ENCODE measurements at places on chromosomes 16 and 17.

DNA sequence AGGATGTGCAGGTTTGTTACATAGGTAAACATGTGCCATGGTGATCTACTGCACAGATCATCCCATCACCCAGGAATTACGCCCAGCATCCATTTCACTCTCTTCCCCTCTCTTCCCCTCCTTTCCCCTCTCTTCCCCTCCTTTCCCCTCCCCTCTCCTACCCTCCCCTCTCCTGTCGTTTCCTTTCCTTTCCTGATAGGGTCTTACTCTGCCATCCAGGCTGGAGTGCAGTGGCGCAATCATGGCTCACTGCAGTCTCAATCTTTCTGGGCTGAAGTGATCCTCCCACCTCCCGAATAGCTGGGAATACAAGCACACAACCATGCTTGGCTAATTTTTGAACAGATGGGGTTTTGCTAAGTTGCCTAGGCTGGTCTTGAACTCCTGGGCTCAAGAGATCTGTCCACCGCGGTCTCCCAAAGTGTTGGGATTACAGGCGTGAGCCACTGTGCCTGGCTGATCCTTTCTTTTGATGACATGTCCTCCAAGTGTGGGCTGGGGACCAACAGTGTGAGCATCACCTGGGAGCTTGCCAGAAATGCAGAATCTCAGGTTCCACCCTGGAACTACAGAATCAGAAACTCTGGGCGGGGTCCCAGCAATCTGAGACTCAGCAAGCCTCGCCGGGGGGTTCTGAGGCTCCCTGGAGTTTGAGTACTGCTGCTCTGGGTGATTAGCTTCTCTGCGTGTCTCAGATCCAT, 10.8 kb downstream of the ATP2C2 start:
- DNase-seq: no peak

DNA sequence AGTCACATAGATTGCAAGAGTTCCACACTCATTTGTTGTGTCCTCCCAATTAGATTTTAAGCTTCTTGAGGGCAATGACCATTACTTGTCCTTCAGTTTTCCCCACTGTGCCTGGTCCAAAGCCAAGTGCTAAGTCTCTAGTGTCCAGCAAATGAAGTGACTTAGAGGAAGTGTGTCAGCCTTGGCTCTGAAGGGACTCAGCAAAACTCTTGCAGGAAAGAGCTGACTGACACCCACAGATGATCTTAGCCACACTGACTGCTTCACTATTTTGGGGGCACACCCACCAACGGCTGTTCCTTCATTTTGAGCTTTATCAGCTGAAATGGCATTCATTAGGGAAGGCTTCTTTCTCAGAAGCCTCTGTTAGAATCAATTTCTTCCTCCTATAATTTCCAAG, 358.1 kb downstream of the UTP18 start:
- DNase-seq: no peak

- peak; percentile 38 for DNase-seq
Observed at GRCh38 chr17:75406222-75406615, 741 bp upstream of the GRB2 start.

DNA sequence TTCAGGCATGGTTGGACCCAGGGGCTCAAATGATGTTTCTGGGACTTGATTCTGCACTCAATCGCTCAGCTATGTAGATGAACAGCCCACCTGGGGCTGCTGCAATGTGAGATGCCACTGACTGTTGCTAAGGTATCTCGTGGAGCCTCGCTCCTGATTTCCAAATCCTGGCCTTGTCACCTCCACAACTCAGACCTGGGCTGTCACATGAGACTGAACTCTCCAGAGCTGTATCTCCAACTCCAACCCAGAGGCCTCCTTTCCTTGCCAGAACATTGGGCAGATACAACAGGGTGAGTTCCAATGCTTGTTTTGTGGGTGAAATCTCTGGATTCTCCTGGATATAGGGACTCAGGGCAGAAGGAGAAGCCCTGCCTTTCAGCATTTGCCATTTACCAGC, 79.5 kb downstream of the GNAO1 start:
- DNase-seq: no peak

DNA sequence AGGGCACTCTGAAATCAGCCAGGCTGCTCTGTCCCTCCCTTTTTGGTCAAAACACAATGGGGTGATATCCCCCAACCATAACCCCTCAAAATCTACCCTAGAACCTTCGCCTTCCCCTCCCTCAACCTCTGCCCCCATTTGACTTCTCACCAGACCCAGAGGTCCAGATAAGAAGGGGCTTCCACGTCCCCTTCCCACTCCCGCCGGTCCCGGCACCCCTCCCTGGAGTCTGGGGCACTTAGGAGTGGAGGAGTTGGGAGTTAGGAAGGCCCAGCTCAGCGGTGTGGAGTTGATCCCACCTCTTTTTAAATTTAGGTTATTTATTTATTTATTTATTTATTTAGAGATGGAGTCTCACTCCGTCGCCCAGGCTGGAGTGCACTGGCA, 619 bp upstream of the TMEM92 start:
- DNase-seq: no peak

DNA sequence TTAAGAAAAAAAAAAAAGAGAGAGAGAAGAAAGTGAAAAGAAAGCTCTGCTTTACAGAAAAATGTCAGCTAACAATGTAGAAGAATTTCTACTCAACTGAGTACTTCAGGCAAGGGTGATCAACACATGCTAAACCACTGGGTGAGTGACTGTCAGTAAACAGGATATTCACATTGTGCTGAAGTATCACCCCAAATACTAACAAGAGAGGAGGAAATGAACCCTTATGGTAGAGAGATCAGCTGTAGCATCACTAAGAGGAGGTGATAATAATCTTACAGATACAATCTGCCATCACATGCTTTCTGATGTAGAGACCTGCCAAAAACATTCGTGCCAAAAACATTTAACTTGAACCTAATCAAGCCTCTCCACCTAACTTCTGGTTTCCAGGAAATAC, 30.7 kb upstream of the ICAM2 start:
- no peak for DNase-seq

- DNase-seq: no peak
Observed at GRCh38 chr17:16676676-16677268, 13.3 kb upstream of the CCDC144A start.

GRCh38 chr16:67326472-67327309, at the start of the genes KCTD19 and LRRC36:
Gene KCTD19, minus strand, starts transcription at chr16:67326741. Its CDS starts 34 bp downstream, at chr16:67326707.
Gene LRRC36, plus strand, starts transcription at chr16:67326815. Its CDS starts 48 bp downstream, at chr16:67326863.
- DNase-seq: peak; percentile 77

GRCh38 chr16:52861614-52862022, 191.1 kb downstream of the CHD9NB start:
- DNase-seq: peak; percentile 44

GRCh38 chr17:56577843-56578204, 15.7 kb upstream of the NOG start:
- no peak for DNase-seq

DNA sequence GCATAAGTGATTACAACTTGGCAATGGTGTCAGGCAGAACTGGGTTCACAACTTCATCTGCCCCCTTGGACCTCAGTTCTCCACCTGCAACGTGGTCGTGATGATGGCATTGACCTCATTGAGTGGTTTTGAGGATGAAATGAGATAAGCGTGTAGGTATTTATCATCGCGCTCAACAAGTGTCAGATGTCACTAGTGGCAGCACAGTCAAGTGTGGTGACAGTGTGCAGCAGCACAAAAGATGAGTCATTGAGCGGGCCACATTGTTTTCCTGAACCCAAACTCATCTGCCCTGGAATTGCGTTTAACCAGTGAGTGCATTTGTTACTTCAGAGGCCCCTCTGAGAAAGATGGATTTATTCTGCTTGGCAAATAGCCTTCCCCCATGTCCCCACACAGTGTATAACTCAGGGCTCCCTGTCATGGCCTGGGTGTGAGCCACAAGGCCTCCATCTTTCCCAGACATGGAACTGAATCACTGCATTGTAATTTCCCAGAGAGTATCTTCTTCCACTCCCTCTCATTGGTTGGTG, 20.9 kb downstream of the IRX3 start:
- DNase-seq: no peak

- DNase-seq: no peak
Observed at GRCh38 chr17:56809106-56809819, 24.5 kb downstream of the C17orf67 start.

- no peak for DNase-seq
Observed at GRCh38 chr16:68270353-68270752, 6.0 kb downstream of the SLC7A6 start.

- peak; percentile 61 for DNase-seq
Observed at GRCh38 chr16:82995924-82996441, 369.2 kb downstream of the CDH13 start.

- no peak for DNase-seq
Observed at GRCh38 chr17:49848739-49849138, 870 bp upstream of the TAC4 start.

DNA sequence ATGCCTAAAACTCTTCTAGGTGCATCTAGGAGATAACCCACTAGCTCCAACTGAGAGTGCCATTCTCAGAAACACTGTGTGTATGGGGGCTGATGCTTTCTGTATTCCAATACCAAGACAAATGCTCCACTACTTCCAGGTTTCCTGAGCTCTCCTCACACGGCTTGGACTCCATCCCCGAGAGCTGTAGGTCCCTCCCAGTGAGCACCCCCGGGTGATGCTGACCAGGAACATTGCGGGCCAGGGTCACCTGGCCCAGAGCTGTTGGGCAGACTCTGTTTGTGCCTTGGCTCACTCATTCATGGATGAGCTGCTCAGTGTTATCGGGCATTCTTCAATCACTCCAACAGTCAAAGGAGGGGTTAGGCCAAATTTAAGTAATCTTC, 7.0 kb downstream of the CUEDC1 start:
- DNase-seq: no peak

GRCh38 chr17:29010586-29010985, 4.8 kb upstream of the SEZ6 start:
- no peak for DNase-seq

GRCh38 chr17:50062293-50063243, 6.7 kb downstream of the ITGA3 start:
- DNase-seq: peak; percentile 90

DNA sequence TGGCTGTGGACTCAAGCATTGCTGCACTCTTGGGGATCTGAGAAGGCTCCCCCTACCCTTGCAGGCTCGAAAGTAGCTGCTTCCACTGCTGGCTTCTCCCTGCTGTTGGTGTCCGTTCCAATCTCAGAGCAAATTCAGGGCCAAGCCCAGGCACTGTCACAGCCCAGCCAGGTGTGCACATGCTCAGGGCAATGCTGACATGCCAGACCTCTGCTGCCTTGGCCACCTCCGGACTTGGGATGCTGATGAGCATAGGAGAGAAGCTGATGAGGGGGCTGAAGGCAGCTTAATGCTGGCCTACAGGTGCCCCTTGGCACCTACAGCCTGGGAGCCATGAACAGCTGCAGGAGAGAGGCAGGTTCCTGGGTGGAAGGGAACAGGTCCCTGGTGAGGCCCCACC, 273.7 kb upstream of the KCNJ16 start:
- no peak for DNase-seq

DNA sequence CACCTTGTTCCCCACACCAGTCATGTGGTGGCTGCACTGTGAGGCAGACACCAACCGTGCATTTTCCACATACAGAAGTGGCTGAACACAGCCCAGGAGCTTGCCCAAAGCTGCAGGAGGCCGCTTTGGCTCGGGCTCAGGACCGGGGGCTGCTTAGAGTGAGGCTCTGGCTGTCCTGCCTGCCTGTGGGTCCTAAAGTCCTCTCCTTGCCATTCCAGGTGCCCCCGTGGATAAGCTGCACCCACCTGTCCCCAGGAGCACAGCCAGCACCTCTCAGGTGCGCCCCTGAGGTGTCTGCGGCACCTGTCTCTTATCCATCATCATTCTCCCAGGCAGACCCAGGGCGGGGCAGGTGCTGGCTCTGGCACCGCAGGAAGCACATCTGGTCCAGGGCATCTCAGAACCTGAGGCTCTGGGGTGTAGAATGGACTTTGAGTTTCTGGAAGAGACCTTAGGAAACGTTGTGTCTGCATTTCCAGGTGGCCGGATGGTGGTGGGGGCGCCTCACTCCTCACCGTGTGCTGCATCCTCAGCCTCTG, 180.5 kb upstream of the ZNF469 start:
- no peak for DNase-seq

- no peak for DNase-seq
Observed at GRCh38 chr17:574061-574460, 140.6 kb downstream of the VPS53 start.

DNA sequence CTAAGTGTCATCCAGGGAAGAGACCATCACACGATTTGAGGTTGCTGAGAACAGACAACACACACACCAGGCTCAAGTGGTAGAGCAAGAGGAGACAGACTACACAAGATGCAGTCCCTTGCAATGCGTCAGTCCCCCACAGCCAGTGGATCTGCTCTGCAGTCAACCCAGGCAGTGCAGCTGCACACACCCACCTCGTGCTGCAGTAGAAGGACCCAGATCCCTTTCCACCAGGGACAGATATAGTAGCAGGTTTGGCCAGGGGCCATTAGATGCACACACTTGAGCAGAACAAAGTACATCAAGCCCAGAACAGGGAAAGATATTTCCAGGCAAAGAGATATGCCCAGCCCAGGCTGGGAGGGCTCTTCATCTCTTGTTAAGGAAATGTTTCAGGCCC, 112.9 kb downstream of the GRIN2A start:
- no peak for DNase-seq

- DNase-seq: no peak
Observed at GRCh38 chr17:54881255-54881972, 19.2 kb upstream of the TOM1L1 start.

DNA sequence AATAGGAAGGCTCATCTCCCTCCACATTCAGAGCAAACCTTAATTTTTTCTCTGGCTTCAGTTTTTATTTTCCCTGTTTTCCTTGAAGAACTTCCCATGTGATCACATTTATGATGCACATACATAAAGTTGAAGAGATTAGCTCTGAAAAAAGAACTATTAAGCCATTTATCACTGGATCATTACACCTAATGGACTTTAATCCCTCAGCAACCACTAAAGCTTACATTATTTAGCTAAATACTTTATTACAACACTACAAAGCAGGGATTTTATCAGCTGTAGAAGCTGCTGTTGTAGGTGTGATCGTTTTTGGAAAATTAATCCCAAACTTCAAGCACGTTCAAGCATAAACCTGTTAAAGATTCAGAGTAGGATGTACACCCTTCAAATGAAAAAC, 21.1 kb downstream of the SMYD4 start:
- DNase-seq: no peak

- DNase-seq: no peak
Observed at GRCh38 chr16:89586853-89587252, 11.3 kb downstream of the CPNE7 start.

DNA sequence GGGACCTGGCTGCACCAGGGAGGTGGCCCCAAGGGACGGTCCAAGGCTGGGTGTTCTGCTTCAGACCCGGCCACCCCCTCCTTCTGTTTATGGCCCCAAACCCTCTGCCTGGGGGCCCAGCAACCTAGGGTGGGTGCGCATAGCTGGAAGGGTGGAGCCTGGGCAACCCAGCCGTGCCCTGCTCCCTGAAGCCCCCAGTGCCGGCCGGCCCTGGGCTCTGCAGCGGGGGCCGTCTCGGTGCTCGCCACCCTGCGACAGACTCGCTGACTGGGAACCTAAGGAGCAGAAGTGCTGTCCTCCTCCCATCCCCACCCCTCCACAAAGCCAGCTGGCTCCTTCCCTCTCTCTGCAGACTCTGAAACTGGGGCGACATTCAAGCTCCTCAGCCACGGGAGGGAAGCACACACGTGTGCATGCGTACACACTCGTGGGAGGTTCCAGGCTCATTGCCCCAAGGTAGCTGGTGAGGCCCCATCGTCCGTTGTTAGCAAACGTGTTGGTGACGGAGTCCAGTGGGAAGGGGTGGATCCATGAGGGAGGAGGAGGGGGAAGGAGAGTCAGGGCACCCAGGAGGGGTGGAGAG, 43.4 kb downstream of the ENGASE start:
- no peak for DNase-seq
